PC-9 (cell line): ENCODE measurements at places on chromosomes 1 and 21.
A peak's percentile ranks its signal among the peaks of the same experiment; 100 is the strongest.

GRCh38 chr1:12057940-12058687, 5.0 kb upstream of the TNFRSF8 start:
- no peaks in the 10 kb centered on the region for H3K4me1 ChIP-seq
- no peaks in the 10 kb centered on the region for H3K36me3 ChIP-seq
- no peaks in the 10 kb centered on the region for H3K27me3 ChIP-seq
- no peak for DNase-seq

DNA sequence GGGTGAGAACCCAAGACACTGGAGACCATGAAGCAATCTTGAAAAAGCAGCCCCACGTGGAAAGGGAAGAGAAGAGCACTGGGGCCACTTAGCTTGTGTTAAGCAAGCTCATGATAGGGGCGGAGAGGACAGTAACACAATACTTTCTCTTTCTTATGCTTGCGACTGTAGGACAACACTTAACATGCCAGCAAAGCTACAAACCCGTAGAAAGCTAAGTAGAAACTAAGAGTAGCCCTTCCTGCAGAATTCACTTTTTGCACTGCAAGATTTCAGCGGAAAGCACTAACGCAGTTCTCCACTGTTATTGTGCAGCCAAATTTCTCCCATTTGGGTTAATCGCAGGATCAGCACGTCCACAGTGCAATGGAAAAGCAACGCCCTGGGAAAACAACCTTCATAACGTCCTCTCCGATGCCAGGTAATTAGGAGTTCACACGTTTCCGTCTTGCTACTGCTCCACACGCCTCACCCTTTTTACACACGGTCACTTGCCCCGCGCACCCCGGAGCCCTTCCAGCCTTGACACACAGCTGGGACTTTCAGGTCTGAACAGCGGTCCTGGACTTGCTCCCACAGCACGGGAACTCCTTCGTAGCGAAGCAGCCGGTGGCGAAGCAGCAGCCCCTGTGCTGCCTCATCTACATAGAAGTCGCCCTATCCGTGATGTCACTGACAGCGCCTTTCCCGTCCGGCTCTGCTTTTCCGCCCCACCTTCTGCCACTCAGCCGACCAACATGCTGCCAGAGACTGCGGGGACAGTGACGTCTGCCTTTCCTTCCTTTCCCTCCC, 148.6 kb downstream of the PPIAL4G start:
- peaks cover 14% of the 10 kb centered on the region for H3K4me1 ChIP-seq
- peak overlapping the region; percentile 96 for H3K27ac ChIP-seq
- no peaks in the 10 kb centered on the region for H3K36me3 ChIP-seq
- H3K4me3 ChIP-seq: peak overlapping the region; percentile 62
- DNase-seq: peak; percentile 97
- H3K27me3 ChIP-seq: no peaks in the 10 kb centered on the region

DNA sequence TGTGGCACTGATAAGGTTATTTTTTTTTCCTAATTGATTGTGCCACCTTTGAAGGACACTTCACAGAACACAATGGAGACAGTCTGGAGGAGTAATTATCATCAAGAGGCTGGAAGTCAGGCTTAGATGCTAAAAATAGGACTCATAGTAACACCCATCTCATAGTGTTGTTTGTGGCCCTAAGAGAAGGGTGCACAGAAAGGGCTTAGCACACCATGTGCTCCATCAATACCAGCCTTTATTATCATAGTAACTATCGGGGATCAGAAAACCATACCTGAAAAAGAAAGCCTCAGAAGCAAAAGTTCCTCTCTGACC, 11.9 kb downstream of the NIPAL3 start:
- no peak for DNase-seq
- H3K4me1 ChIP-seq: no peaks in the 10 kb centered on the region
- H3K27me3 ChIP-seq: no peaks in the 10 kb centered on the region
- H3K36me3 ChIP-seq: no peaks in the 10 kb centered on the region
- H3K27ac ChIP-seq: no peak overlapping the region
- H3K4me3 ChIP-seq: no peak overlapping the region

GRCh38 chr1:33866281-33866680, 2.4 kb downstream of the HMGB4 start:
- no peak overlapping the region for H3K4me3 ChIP-seq
- no peaks in the 10 kb centered on the region for H3K4me1 ChIP-seq
- no peak for DNase-seq
- H3K27ac ChIP-seq: no peak overlapping the region
- peaks cover 37% of the 10 kb centered on the region; the same call in 1 of the 2 replicates for H3K27me3 ChIP-seq

- H3K27ac ChIP-seq: peak overlapping the region; percentile 48
- H3K27me3 ChIP-seq: no peaks in the 10 kb centered on the region
- H3K4me3 ChIP-seq: peak overlapping the region; percentile 99
- peaks cover 28% of the 10 kb centered on the region for H3K36me3 ChIP-seq
Observed at GRCh38 chr1:32817815-32818786, 648 bp downstream of the S100PBP start.

- no peak overlapping the region for H3K4me3 ChIP-seq
- DNase-seq: no peak
- no peak overlapping the region for H3K27ac ChIP-seq
- peaks cover 9% of the 10 kb centered on the region; the same call in 1 of the 2 replicates for H3K4me1 ChIP-seq
- H3K27me3 ChIP-seq: no peaks in the 10 kb centered on the region
- H3K36me3 ChIP-seq: peaks cover 29% of the 10 kb centered on the region; the same call in 1 of the 2 replicates
Observed at GRCh38 chr1:32946413-32946812, 18.2 kb downstream of the RNF19B start.

GRCh38 chr1:145711213-145711651, 4.1 kb upstream of the PDZK1 start:
- H3K27me3 ChIP-seq: no peaks in the 10 kb centered on the region
- DNase-seq: no peak
- H3K36me3 ChIP-seq: no peaks in the 10 kb centered on the region
- no peak overlapping the region for H3K4me3 ChIP-seq
